ENCODE measurements at places on chromosomes 4 and X.

GRCh38 chrX:63751481-63751880 is 33.5 kb downstream of the ARHGEF9 start:
- no peak for DNase-seq

DNA sequence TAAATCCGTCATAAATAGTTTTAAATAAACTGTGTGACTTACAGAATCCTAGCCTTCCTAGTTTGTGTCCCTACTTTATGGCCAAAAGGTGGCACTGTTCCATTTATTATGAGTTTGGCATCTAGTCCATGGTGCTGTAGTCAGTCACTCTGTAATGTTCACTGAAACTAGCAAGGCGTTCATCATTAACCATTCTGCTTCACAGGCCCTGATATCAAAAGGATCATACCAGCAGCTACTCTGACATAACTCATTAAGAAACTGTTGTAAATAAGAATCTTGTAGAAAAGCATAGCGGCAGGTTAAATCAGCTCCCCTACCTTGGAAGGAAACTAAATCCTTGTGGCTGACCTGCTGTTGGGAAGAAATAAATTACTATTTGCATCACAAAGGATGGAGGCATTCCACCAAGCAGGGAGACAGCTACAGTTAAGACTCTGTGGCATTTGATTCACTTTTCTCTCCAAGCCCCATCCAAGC is 919.6 kb upstream of the DIAPH2 start:
- no peak for DNase-seq

DNA sequence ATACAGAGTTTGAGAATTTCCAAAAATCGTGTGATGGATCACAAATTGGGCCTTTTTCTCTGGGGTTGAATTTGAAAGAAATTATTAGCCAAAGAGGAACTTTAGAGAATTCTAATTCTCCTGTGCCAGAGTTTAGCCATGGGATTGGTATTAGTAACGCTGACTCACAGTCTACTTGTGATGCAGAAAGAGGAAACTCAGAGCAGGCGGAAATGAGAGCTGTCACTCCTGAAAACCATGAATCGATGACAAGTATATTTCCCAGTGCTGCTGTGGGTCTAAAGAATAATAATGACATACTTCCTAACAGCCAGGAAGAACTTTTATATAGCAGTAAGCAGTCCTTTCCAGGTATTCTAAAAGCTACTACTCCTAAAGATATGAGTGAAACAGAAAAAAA is 64.9 kb downstream of the N4BP2 start:
- DNase-seq: no peak

DNA sequence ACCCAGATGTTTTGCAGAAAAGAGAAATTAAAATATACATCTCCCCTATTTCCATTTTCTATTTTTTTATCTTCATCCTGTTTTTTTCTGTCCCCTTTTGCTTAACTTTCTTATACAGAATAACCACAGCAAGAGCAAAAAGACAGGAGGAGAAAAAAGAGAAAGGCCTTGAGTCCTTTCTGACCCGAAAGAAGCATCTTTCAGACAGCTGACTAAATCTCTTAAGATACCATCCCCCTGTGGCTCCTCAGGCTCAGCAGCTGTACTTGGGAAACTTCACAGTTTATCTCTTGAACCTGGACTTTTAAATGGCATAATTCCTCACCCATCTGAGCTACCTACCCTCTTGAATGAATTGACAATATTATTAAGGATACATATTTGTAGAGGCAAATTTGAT is 100.2 kb downstream of the FIP1L1 start:
- DNase-seq: no peak

- DNase-seq: peak; percentile 69
Observed at GRCh38 chr4:137608085-137608484, 75.8 kb upstream of the PCDH18 start.

GRCh38 chr4:170008371-170008770 is 17.8 kb downstream of the MFAP3L start:
- no peak for DNase-seq

GRCh38 chr4:153267890-153268289 is 63.6 kb downstream of the TRIM2 start:
- DNase-seq: no peak

DNA sequence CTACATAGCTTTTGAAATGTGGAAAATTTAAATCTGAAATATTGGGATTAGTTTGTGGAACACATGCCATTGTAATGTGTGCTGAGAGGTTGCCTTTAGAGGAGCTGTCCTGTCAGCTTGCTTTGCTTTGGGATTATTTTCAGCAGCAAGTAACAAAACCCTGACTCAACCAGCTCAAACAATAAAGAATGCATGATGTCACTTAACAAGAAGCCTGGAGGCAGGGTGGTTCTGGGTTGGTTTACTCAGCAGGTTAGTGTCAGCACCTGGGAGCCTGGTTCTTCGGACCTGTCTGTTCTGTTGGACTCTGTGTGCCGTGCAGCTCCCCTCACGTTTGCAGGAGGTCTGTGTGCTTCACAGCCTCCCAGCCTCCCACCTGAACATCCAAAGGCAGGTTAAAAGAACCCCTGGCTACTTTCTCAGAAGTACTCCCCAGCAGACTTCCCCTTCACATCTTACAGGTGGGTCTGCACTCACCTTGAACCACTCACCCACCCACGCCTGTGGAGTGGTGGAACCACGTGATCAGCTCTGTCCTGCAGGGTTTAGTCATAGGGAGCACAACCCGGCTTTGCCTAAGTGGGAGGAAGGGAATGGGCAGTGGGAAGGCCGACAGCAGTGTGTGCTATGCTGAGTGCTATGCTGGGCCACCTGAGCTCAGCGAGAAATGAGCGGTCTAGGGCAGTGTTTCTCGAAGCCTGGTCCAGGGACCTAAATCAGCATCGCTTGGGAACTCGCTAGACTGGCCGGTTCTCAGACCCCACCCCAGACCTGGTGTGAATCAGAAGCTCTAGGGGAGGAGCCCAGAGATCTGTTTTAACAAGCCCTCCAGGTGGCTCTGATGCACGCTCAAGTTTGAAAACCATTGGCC is 20.4 kb downstream of the TMEM131L start:
- DNase-seq: no peak

DNA sequence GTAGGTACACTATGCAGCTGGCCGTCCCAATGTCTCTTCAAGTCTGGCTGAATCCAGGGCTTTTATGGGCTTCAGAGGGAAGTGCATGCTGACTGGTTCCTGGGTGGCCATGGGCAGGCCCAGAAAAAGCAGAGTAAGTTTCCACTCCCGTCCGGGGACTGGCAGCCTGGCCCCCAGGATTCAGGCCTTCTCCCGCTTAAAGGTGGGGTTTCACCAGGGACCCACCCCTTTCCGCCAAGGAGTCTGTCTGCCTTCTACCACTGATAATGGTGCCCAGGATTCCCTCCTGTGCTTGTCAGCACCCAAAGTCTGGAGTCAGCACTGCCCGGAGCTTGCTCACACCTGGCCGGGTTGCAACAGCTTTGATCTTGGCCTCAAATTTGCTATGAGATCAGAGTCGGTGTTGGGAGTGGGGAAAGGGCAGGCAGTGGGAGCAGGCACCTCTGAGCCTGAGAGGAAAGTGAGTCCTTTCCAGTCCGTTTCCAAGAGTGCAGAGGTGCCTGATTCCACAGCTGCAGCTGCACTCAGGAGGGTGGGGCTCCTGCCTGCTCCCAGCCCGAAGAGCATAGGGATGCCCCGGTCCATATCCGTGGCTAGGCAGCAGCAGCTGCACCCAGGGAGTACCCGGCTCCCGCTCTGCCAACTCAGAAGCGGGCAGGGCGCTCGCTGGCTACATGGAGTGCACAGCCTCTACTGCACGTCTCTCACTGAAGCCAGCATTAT is 1344.3 kb upstream of the ADGRL3 start:
- no peak for DNase-seq

GRCh38 chr4:35963974-35964515 is 280.3 kb downstream of the ARAP2 start:
- no peak for DNase-seq

GRCh38 chr4:6121276-6121850 is 79.0 kb downstream of the JAKMIP1 start:
- DNase-seq: no peak

- DNase-seq: no peak
Observed at GRCh38 chr4:101236097-101236496, 111.2 kb downstream of the PPP3CA start.

- peak; percentile 50 for DNase-seq
Observed at GRCh38 chr4:2785613-2786012, 7.3 kb upstream of the SH3BP2 start.

DNA sequence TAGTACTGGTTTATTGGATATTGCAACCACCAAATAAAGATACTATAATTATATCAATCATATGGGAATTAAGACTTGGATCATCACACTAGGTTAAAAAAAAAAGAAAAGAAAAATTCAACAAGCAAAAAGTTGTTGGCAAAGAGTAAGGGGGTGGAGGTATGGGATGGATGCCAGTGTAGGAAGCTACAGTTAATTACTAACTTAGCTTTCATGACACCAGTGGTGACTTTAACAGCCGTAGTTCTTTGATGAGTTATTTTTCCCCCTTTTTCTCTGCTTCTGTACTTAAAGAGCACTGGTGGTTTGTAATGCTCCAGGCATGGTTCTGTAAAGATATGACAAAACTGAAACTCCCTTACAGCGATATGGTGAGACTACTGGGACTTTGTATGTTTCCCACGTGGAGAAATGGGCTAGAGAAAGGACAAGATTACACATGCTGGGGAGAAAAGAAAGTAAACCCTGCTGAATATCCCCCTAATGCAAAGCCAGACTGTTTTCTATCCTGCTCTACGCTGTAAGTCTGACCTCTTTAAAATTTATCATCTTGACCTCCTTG is 210.8 kb downstream of the SPOCK3 start:
- no peak for DNase-seq

GRCh38 chr4:114472269-114473032 is 126.2 kb upstream of the UGT8 start:
- no peak for DNase-seq

DNA sequence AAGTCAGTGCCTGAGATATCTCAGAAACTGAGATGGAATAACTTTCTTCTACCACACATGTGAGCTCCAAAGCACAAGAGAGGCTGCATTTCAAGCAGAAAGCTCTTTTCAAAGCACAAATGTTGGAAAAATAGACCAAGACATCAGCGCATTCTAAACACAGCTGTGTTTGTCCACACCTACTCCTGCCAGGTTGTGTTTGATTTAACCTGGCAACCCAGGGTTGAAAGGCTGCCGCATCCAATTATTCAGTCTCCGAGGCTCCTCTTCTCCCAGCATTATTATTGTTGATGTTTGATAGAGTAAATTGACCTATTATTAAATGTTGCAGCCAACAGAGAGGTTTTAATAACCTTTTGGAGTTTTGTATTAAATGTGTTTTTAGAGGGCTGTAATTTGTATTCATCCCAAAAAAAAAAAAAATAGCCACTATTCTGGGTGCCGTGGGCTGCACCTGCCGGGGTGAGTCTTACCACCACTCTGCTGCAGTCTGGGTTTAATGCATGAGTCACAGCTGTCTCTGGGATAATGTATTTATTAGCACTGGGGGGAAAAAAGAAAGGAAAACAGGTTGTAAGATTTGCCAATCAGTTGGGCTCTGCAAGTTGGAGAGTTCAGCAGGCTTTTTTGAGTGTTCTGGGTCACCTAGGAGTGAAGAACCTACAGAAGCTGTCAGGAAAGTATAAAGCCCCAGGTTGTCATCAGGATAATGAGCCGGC is 105.2 kb upstream of the NOCT start:
- no peak for DNase-seq

DNA sequence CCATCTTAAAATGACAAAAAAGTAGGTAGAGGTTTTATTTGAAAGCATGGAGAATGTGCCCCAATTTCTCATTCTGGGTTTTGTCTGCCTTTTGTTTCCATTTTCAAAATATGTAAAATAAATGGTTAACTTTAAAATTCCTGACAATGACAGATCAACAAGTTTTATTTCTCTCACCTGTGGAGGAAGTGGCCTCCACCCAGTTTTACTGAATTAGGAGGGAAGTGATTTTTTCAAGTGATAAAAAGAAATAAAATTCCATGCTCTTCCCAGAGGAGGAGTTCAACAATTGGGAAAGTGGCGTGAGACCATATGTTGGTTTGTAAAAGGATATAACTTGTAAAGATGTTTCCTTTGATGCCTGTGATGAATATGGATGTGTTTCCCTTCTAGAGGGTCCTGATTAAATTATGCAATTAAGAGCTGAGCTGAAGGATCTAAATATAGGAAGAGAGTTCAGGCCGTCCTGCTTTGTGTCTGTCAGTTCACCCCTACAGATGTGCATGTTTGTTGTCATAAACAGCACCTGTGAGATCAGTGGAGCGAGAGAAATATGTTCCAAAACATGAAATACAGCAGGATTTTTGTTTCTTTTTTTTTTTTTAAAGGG is 19.5 kb downstream of the SMAD1 start:
- no peak for DNase-seq

- no peak for DNase-seq
Observed at GRCh38 chrX:57137501-57137900, 304 bp upstream of the SPIN2A start.

GRCh38 chr4:147683717-147684700 is at the start of gene PRMT9:
PRMT9 (minus strand) TSS chr4:147684163; CDS start chr4:147683987, 176 bp downstream.
- DNase-seq: peak; percentile 83

- no peak for DNase-seq
Observed at GRCh38 chr4:152556283-152556682, 20.4 kb upstream of the FBXW7 start.

- DNase-seq: no peak
Observed at GRCh38 chr4:91345632-91346031, 958.1 kb upstream of the GRID2 start.

DNA sequence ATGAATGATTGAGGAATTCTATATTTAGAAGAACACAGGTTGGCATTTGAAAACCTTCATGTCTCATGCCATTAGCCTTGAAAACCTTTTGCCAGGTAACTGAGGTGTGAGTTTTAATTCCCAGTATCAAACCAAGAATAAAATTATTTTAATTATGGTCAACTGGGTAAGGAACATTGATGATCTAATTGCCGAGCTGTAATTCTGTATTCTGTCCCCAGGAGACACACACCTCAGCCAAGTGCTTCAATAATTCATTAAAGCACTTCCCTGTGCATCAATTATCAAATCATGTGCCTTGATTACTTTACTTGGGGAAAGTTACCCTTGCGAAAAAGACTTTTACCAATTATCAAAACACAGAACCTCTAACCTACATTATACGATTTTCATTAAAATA is 331.9 kb upstream of the GALNT7 start:
- DNase-seq: no peak

GRCh38 chr4:159389756-159390155 is 286.9 kb downstream of the RAPGEF2 start:
- DNase-seq: no peak

DNA sequence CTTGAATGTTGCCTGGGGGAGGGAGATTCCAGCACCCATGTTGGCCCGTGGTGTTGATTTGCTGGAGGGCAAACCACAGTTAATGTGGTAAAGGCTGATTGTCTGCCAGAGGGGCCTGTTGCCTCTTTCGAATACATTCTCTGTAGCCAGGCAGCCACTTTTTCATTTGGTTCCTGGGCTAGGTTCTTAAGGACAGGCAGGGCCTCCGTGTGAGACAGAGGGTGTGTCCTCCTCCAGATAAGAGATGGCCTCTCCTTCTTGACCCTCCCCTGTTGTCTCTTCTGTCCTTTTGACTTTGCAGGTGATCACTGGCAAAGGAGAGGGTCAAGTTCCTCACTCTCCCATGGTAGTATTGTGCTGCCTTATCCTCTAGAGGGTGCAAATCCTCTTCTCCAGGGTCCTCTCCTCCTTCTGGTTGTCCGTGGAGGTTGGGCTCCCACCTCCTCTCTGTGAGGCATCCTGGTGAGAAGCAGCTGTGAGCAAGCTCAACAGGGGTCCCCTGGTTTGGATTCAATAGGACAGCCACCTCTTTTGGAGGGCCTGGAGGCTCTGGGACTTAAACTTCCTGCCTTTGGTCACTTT is 44.9 kb downstream of the ZNF182 start:
- no peak for DNase-seq

GRCh38 chr4:94653984-94654609 is 103.7 kb upstream of the BMPR1B start:
- DNase-seq: no peak

Data from tibial artery (tissue), 4 donors.